Stimulated activated CD4-positive, alpha-beta T cell treated with anti-CD3 and anti-CD28 coated beads, Interleukin-4, amount 100 ng/mL, for 4 hours (primary cell): ENCODE measurements at places on chromosomes 13 and 19.
A peak's percentile ranks its signal among the peaks of the same experiment; 100 is the strongest.

- DNase-seq: no peak
Observed at GRCh38 chr13:47903836-47904235, 97.2 kb downstream of the SUCLA2 start.

GRCh38 chr13:97974773-97975172 is 21.3 kb downstream of the IPO5 start:
- no peak for DNase-seq

- DNase-seq: peak; percentile 53
Observed at GRCh38 chr19:49546825-49547565, 19.2 kb downstream of the RCN3 start.

- no peak for DNase-seq
Observed at GRCh38 chr19:48292798-48293197, 22.9 kb downstream of the ZNF114 start.

DNA sequence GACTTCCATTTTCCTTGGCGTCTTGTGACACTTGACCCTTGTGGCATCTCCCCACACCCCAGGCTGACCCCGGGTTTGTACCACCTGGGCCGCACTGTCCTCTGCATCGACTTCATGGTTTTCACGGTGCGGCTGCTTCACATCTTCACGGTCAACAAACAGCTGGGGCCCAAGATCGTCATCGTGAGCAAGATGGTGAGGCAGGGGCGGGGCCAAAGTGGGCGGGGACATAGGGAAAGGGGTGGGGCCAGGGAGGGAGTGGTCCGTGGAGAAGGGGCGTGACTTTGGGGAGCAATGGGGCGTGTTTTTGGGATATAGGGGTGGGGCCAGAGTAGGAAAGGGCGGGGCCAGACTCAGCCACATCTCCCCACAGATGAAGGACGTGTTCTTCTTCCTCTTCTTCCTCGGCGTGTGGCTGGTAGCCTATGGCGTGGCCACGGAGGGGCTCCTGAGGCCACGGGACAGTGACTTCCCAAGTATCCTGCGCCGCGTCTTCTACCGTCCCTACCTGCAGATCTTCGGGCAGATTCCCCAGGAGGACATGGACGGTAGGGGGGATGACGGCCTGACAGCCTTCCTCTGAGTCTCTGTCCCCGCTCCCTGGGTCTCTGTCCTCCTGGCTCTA is 42.8 kb downstream of the TRPM4 start:
- no peak for DNase-seq

GRCh38 chr19:40284501-40285352 is at the start of gene AKT2:
AKT2 (minus strand) TSS chr19:40285345; CDS start chr19:40265267, 20,078 bp downstream.
- DNase-seq: peak; percentile 74
